Colonic mucosa (tissue), 4 donors: ENCODE measurements at places on chromosomes 7 and 10. TPM values are rescaled to one million over a fixed set of nuclear protein-coding genes. Genes with fewer than 3 reads are reported as not detected.

GRCh38 chr10:22976534-22976933 is 48.7 kb downstream of the ARMC3 start:
- no peak overlapping the region for H3K27ac ChIP-seq
- H3K4me1 ChIP-seq = no peaks in the 10 kb centered on the region
- no peak overlapping the region for H3K4me3 ChIP-seq
- no peaks in the 10 kb centered on the region for H3K27me3 ChIP-seq
- no peak for DNase-seq
- no peaks in the 10 kb centered on the region for H3K36me3 ChIP-seq

DNA sequence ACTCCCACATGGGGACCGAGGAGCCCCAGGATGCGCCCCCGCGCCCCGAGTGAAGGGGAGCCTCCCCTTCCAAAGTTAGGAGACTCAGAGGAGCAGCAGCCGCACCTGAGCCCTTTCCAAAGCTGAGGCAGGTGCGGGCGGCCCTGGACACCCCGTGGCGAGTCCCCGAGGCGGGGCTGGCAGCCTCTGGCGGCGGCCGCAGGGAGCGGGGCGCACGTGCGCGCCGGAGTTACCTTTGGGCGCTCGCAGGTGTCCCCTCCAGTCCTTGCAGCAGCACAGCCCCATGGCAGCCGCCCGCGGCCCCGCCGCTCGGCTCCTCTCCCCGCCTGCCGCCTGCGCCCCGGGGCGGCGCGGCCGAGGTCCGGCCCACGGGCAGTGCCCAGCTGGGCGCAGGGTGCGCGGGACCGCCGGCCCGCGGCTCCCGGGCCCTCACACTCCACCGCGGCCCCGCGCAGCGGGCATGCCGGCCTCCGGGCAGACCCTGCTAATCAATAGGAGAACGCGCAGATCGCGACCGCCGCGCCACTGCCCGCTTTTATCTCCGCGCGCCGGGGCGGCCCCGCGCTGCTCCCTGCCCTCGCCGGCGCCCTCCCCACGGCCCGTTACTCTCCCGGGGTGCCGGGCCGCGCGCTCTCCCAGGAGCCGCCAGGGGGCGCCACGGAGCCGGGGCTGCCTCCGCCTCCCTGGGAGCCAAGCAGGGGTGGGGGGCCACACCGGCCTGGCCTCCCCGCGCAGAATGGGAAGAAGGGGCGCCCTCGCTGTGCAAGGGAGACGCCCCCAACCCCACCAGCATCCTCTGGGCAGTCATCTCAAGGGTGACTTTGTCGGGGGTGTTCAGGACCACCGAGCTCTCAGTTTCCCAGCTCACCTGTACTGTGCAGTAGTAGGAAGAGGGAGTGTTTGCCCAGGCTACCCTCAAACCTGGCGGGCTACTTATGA is 80.8 kb downstream of the ARHGAP22 start:
- no peak for DNase-seq
- H3K27ac ChIP-seq = no peak overlapping the region
- H3K36me3 ChIP-seq = no peaks in the 10 kb centered on the region
- H3K27me3 ChIP-seq = peaks cover 14% of the 10 kb centered on the region
- no peaks in the 10 kb centered on the region for H3K4me1 ChIP-seq

DNA sequence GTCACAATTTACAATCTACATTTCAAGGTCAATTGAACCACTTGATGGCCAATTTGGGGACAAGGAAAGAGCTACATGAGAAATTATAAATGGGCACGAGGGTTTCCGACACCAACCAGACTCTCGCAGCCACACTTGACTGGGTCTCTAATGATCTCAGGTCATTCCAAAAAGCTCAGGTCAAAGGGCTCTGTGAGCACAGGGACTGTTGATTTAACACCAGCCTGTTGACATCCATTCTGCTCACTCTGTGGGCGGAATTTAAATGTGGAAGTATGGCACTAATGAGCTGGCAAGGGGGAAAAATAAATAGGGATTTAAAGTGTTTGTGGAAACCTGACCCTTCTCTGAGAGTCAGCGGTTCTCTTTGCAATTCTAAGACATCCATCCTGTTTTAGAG is 810.7 kb upstream of the AUTS2 start:
- H3K4me3 ChIP-seq = no peak overlapping the region
- no peak overlapping the region for H3K27ac ChIP-seq
- no peak for DNase-seq
- no peaks in the 10 kb centered on the region for H3K36me3 ChIP-seq
- H3K4me1 ChIP-seq = no peaks in the 10 kb centered on the region
- no peaks in the 10 kb centered on the region for H3K27me3 ChIP-seq

The ARHGEF5 gene
- total RNA-seq = 83.6 TPM

The LRRC18 gene
- not detected for total RNA-seq

GRCh38 chr7:112347088-112347487 is 103.2 kb upstream of the IFRD1 start:
- no peak overlapping the region for H3K4me3 ChIP-seq
- no peaks in the 10 kb centered on the region for H3K27me3 ChIP-seq
- no peaks in the 10 kb centered on the region for H3K4me1 ChIP-seq
- no peak overlapping the region for H3K27ac ChIP-seq

DNA sequence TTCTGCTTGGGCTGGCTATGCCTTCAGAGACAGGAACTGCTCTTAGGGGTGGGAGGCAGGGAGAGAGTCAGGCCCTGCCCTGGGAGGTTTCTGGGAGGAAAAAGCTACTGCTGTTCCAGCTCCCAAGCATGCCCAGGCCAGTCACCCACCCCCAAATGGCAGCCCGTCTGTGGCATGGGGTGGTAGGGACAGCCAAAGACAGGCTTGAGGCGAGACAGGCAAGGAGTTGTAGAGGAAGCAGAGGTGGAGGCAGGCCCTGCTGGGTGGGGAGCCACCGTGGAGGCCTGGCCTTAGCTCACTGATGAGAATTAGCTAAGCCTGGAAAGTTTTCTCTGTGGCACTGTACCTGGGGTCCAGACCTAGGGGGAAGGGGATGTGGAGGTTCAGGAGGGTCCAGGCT is 6.6 kb upstream of the SAMD8 start:
- DNase-seq = no peak
- no peaks in the 10 kb centered on the region for H3K27me3 ChIP-seq
- no peaks in the 10 kb centered on the region for H3K4me1 ChIP-seq
- H3K27ac ChIP-seq = no peak overlapping the region
- no peaks in the 10 kb centered on the region for H3K36me3 ChIP-seq

The CFAP69 gene
- total RNA-seq = 3.6 TPM

The SLC26A3 gene
- total RNA-seq = 1,169 TPM

The H2BK1 gene
- not detected for total RNA-seq

DNA sequence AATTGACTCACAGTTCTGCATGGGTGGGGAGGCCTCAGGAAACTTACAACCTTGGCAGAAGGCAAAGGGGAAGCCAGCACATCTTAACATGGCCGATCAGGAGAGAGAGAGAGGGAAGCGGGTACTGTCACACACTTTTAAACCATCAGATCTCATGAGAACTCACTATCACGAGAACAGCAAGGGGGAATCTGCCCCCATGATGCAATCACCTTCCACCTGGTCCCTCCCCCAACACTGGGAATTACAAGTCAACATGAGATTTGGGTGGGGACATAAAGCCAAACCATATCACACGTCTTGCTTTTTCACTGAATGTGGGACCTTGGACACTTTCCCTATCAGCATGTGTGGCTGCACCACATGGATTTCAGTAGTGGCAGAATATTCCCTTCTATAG is 9.0 kb upstream of the AKR1E2 start:
- no peaks in the 10 kb centered on the region for H3K27me3 ChIP-seq
- no peaks in the 10 kb centered on the region for H3K4me1 ChIP-seq
- no peak overlapping the region for H3K27ac ChIP-seq
- no peak for DNase-seq
- no peak overlapping the region for H3K4me3 ChIP-seq

The PILRA gene
- total RNA-seq = 3.1 TPM

The TAS2R5 gene
- 1.2 TPM for total RNA-seq

The MYO1G gene
- total RNA-seq = 3.6 TPM

The FKBP6 gene
- not detected for total RNA-seq
